ENCODE measurements at places on chromosomes 5 and 9.

GRCh38 chr9:104941597-104941996 is 13.6 kb upstream of the ABCA1 start:
- DNase-seq: no peak

- no peak for DNase-seq
Measured at GRCh38 chr5:16891033-16891432, 45.1 kb downstream of the MYO10 start.

DNA sequence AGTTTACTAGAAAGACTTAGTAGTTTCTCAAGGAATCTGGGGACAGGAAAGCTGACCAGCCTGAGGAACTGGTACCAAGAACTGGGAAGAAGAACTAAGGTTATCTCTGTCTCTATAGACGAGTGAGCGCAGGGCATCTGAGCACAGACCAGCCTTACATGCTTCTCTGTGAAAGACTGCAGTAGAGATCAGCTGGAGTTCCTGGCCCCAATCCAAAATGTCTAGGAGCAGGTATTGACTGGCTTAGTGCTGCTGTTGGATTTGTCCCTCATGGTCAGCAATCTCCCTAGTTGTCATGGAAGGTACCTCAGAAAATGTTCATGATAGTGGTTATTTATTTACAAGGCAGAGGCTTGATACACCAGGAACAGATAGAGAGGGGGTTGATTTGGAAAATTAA is 13.3 kb downstream of the NUP214 start:
- DNase-seq: no peak

- DNase-seq: no peak
Measured at GRCh38 chr5:174571662-174572397, 152.6 kb upstream of the MSX2 start.

DNA sequence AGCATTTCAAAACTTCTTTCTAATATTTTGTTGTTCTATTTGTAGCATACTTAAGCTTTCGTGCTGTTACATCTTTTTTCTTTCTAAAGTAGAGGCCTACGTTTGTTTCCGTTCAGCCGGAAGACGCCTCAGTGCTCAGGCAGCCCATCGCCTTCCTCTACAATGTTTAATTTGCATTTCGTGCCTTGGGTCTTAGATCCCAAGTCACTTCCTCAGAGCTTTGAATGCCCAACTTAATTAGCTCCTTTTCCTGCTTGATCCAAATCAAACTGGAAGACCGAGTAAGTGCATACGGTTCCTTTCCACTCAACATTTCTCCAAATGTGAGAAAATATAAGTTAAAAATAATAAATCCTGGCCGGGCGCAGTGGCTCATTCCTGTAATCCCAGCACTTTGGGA is 43.2 kb downstream of the MRPL36 start:
- DNase-seq: no peak
